ENCODE measurements at places on chromosomes 12 and 14. TPM values are rescaled to one million over a fixed set of nuclear protein-coding genes. Genes with fewer than 3 reads are reported as not detected.

Gene STAC3
- total RNA-seq = 0.08 TPM

Gene RBP5
- total RNA-seq = 0.08 TPM

Gene CLEC2D
- 0.60 TPM for total RNA-seq

Gene CARMIL3
- 0.08 TPM for total RNA-seq

Gene ENO2
- 32.5 TPM for total RNA-seq

Gene SMCO2
- total RNA-seq = 0.08 TPM

Gene BHLHE41
- 3.2 TPM for total RNA-seq
